BE2C (cell line): ENCODE measurements at places on chromosomes 7 and 10.
A peak's percentile ranks its signal among the peaks of the same experiment; 100 is the strongest.

DNA sequence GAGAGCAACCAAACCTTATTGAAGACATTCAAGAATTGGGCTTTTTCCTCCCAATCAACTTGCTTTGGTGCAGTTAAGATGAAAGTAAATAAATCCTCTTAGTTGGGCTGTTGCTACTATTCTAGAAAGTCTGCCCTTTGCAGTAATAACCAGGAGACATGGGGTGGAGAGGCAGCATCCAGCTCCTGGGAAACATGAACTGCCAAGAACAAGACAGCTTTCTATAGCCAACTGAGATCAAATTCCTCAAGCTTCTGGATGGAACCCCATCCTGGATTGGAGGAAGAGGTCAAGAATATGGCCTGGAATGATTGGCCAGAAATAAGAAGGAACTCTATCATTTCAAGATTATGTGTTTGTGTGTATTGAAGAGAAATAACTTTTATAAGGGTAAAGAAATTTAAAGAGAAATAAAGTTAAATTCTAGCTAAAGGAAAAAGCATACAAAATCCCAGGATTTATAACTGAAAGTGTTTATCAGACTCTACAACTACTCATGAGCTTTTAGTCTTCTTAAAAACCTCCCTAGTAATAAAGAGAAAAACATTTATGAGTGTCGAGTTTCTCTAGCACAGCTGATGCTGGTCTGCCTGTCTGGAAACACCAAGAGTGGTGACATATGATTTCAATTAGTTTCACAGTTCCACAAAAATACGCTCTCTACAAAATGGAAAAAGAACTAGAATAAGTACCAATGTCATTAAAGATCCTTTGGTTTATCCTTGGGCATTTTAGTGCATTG, 70.1 kb upstream of the COL1A2 start:
- no peak for DNase-seq

GRCh38 chr7:100649826-100650565, 6.3 kb downstream of the ACTL6B start:
- no peak for DNase-seq

GRCh38 chr10:91880310-91880709, 29.0 kb downstream of the FGFBP3 start:
- no peak for DNase-seq

- no peak for DNase-seq
These were observed 30.8 kb upstream of the VSIR start for GRCh38 chr10:71804077-71804476.

DNA sequence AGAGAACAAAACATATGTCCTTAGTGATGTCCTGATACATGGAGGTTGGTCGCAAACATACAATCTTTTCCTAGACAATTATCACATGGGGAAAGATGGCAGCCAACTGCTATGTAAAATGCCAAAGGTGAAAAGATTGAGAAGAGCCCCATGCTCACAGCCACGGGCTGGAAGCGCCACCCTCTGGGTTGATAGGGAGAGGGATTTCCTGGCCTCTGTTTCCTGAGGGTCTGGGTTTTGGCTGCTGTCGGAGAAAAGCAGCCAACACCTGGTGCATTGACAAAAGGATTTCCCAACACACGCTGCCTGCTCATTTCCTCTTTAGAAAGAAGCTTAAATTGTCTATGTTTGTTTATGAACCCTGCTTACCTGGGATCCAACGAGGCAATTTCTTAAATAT, 43.8 kb downstream of the ITIH5 start:
- DNase-seq = no peak

DNA sequence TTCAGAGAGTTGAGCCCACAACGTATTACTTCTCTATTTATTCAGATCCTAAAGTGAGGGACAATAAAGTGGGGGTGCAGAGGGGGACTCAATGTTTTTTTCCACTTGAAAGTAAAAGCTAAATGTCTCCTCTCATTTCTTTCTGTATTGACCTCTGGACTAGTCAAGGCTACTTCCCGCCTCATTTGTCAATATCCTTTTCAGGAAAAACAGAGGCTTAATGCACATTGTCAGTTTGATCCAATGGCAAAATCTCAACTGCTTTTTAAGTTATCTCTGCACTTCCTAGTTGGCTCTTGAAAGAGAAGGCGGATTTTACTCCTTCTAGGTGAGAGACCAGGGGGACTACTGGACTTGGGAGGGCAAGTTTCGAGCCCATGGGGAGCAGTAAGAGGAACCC, 56.4 kb downstream of the HIPK2 start:
- no peak for DNase-seq

DNA sequence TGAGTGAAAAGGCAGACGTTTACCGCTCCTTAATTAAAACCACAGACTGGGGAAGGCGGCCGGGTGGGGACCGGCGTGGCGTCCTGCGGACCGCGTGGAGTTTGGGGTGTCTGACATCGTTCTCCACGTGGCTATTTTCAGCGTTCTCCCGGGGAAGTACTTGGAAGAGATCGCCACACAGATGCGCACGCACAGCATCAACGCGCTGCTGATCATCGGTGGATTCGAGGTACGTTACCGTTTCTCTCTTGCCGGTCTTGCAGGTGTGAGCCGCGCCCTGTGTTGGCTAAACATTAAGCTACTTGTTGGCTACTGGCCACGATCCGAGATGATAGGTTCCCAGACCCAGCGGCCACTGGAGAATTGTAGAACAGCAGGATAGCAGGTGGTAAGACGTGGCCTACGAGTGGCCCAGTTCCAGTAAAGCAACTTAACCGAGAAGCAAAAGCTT, 51.3 kb downstream of the PFKP start:
- no peak for DNase-seq

DNA sequence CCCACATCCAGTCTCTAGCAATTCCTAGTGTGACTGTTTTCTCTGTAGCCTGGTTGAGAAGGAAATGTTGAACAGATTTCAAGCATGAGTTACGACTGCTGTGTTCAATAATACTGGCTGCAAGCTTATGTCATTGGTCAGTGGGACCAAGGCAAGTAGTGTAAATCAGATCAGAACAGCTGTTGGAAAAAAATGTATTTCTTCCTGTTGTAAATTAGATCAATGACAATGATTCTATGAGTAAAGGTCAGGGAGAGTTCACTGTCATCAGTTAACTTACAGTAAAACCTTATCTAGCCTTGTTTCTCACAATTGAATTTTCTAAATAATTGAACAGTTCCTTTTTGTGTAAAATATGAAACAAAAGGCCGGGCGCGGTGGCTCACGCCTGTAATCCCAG, 6.7 kb downstream of the OTUD1 start:
- no peak for DNase-seq

DNA sequence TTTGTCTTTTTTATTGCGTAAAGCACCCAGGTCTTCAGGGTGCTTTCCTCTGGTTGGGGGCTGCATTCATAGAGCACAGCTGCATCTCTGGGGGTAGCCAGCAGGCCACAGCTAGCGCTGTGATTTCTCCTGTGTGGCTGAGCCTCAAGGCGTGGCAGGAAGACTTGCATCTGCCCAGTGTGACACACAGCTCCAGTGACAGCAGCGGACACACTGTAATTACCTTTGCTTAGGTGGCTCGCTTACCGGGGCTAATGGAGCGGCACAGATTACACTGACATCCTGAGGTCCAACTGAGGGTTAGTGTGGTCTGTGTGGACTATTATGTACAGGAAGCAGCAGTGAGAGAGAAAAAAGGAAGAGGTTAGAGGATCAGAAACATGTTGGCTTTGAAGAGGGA, 27.1 kb downstream of the ABCB4 start:
- peak; percentile 13 for DNase-seq

GRCh38 chr10:51257511-51258248, 183.4 kb downstream of the PRKG1 start:
- no peak for DNase-seq

DNA sequence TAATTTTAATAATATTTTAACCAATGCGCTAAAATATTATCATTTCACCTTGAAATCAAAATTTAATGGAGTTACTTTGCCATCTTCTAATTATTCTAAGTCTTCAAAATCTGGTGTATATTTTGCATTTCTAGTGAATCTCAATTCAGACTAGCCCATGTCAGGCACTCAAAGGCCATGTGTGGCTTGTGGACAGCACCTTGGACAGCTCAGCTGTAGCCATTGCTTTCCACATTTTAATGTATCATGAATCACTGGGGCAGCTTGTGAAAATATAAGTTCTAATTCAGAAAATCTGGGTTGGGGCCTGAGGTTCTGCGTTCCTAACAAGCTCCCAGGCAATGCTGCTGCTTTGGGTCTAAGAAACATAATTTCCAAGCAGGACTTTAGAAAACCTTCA, 57.2 kb downstream of the MGAM2 start:
- no peak for DNase-seq

DNA sequence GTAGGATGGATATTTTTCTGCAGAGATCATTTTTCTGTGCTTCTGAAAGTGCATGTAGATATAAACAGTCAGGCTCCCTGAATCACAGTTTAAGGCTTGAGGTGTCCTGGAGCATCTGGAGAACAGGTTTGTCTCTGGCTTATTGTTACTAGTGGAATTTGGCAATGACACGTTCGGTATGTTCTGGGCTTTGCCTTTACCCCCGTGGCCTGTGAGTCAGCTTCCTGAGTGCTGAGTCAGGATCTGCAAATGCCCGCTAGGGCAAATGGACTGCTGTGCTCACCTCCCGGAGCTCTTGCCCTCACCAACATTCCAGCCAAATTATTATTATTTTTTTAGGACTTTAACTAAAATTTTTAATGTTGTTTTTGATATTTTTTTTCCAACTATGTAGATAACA, 192.5 kb upstream of the PRSS1 start:
- DNase-seq = no peak

DNA sequence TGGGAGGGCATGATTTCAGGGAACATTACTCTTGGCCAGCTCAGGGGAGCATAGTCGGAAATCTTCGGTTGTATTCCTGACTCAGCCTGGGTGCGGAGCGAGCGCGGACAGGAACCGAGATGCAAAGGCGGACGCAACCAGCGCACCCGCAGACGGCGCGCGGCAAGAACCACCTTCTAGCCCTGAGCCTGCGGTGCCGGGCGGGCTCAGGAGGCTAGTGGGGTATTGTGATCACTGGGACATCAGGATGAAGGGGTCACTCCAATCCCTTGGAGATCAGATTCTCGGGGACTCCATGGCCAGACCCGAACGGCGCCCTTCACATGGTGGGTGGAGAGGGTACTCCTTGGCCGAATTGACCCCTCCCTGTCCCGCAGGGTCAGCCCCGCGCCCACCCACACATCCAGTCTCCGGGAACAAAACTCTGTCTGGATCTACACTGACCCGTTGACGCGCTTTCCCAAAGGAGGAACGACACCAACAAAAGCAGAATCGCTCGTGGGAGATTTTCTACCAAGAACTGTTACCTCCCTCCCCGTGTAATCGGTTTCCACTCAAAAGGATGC, 730.5 kb downstream of the ZWINT start:
- peak; percentile 66 for DNase-seq

GRCh38 chr10:85610381-85611092, 756.1 kb downstream of the GRID1 start:
- no peak for DNase-seq

GRCh38 chr7:47782792-47783191, 165.5 kb downstream of the PKD1L1 start:
- DNase-seq = no peak

DNA sequence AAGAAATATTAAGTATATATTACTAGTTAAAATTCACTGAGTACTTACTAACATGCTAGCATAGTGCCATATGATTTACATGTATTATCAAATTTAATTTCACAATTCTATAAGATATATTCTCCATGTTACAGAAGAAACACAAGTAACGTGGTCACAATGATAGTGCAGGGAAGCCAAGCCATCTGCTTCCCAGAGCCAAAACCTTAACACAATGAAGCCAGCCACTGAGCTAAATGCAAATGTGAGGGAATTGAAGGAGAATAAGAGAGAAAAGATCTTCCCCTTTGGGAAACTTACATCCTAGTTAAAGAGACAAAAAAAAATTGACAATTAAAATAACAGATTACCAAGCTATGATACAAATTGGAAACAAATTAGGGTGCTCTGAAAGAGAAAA, 63.6 kb downstream of the ELAPOR2 start:
- no peak for DNase-seq

GRCh38 chr7:99380823-99381663, 6.5 kb downstream of the ARPC1B start:
- no peak for DNase-seq

DNA sequence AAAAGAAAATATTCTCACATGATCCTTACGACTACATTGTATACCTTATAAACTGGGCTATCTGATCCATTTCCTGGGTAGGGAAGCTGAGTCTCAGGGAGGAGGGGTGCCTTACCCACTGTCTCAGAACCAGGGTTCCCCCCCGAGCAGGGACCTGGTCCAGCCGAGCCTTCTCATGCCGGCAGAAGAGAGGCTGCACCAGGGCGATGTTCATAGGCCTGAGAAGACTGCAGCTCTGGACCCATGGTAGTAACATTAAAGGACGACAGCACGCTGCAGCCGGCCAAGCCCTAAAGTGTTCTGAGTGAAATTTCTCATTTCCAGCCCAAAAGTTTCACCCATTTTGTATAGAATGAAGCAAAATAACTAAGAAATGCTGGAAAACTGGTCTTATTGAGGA, 163.0 kb upstream of the TNS3 start:
- DNase-seq = no peak

DNA sequence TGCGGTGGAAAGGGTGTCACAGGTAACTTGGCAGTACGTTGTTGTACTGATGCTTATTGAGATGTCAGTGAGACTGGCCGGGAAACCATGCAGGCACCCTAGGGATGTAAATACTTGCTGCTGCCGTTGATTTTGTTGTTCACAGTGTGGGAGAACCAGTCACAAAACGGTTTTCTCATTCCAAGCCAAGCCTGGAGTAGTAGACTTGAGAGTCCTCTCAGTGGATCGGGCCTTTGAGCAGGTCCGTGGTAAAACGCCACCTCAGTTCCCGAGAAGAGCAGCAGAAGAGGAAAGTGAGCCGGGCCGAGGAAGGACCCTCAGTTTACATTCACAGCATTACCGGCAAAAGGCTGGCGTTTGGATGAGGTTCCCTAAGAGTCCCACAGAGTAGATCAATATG, 1.1 kb downstream of the JAKMIP3 start:
- no peak for DNase-seq

GRCh38 chr10:8640878-8641277, 586.4 kb downstream of the GATA3 start:
- peak; percentile 72 for DNase-seq

- peak; percentile 35 for DNase-seq
These were observed 18.9 kb upstream of the ZNF212 start for GRCh38 chr7:149220534-149220933.

- DNase-seq = no peak
These were observed 197.3 kb upstream of the PLXNA4 start for GRCh38 chr7:132773527-132773956.

DNA sequence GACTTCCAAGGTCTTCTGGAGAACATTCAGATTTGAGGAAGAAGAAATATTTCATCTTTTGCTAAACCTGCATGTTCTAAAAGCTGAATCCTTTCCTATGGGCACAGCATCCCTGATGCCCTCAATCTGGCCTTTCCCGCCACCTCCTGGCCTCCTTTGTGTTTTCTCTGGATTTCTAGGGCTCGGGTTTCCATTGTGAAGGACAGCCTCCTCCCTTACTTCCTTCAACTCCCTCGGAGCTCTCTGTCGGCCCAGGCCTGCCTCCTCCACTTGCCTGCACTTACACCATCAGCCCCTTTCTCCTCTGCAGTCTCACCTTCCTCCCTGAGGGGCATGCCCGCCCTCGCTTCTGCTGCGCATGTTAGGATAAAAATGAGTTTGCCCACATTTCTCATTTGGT, 75.4 kb downstream of the WIPF3 start:
- no peak for DNase-seq
